ENCODE measurements at places on chromosomes 1 and 21. TPM values are rescaled to one million over a fixed set of nuclear protein-coding genes. Genes with fewer than 3 reads are reported as not detected.

Gene SLC44A5
- 1.6 TPM for total RNA-seq

Gene S100A1
- total RNA-seq = 2.0 TPM

Gene CELA3B
- total RNA-seq = 6.7 TPM

Gene VTCN1
- total RNA-seq = 0.09 TPM

Gene CYP4X1
- 1.4 TPM for total RNA-seq

Gene ANGPTL1
- not detected for total RNA-seq

Gene TLR5
- total RNA-seq = 0.73 TPM

Gene HSD11B1
- total RNA-seq = not detected

Gene SLC22A15
- total RNA-seq = 4.5 TPM

Gene PPM1J
- total RNA-seq = 22.6 TPM

Gene LMOD1
- 1.5 TPM for total RNA-seq

Gene HAO2
- total RNA-seq = 0.53 TPM

- no peak for DNase-seq
These were observed 13.3 kb downstream of the RBBP5 start for GRCh38 chr1:205108464-205108863.

DNA sequence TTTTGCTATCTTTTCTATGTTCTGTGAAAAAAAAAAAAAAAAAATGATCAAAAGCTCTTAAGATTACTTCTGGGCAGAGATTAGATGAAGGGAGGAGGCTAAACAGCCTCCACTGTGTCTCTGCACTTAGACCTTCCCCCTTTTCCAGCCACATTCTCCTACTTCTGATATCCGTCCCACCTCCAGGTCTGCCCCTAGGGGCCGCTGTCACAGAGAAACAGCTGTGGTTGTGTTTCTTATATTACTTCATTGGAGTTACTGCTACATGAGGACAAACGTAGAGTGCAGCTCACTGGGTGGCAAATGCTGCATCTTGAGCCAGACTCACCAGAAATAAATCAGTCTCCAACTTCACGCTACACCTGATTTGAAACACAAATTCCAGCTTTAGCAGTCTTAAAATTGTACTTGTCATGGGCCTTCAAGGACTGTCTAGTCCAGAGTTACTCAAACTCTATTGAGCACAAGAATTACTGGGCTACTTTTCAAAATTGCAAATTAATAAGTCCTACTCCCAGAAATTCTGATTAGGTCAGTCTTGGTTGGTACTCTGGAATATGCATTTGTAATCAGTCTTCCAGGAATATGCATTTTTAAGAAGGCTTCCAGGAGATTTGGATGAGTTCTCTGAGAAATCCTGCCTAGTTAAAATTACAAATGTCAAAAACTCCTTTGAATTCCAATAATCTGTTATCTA lies 125.2 kb upstream of the PTBP2 start:
- peak; percentile 76 for DNase-seq

- no peak for DNase-seq
These were observed 15.9 kb downstream of the S100A10 start for GRCh38 chr1:151977662-151978230.

DNA sequence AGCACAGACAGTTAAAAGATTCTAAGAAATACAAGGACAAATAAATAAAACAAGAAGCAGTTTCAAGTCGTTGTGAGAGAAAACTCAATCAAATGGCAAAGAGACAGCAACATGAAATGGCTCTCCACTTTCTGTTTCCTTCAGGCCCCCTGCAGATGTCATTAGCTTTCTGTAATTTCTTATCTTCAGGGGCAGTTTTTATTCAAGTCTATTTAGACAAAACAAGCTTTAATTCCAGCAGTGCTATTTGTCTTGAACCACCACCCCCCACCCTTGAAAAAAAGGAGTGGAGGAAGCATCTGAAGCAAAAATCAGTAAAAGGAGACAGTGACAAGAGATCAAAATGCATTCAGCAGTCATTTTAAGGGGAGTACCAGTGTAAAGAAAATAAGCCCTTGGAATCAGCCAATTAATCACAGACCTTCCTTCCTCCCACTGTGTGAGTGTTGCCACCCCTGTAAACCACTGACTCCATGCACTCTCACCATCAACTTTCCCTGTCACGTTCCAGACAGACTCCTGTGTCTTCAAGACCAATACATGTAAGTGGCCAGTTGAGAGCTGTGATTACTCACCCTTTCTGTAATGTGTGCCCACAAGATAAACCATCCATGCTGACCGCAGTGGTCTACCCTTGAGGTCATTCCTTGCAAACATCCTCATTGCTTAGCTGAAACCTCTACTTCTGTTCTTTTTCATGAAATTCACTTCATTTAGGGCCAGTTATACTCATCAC lies 136.1 kb upstream of the HOOK1 start:
- no peak for DNase-seq

DNA sequence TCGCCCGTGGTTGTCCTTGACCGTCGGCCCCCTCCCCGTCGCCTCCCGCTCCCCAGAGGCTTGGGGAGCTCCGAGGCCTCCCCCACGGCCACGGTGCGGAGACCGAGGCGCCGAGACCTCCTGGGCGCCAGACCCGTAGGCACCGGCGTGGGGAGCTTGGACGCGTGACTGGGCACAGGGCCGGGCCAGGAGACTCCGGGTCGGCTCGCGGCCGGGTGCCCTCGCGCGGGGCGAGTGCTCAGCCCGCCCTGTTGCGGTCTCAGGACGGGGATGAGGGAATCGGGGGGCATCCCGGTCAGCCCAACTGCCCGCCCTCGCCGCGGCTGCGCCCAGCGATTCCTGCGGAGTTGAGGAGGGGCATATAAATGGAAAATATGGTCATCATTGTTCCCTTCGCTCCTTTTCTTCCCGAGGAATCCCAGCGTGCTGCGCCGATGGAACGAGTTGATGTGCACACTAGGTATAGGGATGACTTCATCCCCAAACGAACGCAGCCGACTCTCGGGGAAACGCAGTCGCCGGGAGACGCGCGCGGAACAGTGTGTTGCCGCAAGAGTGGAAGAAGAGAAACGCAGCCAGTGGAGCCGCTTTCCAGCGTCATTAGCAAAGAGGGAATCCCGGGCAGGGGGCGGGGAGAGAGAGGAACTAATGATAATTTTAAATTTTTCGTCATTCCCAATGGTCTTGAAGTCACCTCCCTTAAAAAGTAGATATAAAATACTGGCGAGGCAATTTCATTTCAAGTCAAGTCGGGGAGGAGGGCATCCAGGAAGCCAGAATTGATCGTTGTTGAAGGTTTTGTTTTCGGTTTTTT lies 747 bp upstream of the ENAH start:
- peak; percentile 56 for DNase-seq

GRCh38 chr1:64933296-64934070 lies 32.9 kb downstream of the JAK1 start:
- no peak for DNase-seq

DNA sequence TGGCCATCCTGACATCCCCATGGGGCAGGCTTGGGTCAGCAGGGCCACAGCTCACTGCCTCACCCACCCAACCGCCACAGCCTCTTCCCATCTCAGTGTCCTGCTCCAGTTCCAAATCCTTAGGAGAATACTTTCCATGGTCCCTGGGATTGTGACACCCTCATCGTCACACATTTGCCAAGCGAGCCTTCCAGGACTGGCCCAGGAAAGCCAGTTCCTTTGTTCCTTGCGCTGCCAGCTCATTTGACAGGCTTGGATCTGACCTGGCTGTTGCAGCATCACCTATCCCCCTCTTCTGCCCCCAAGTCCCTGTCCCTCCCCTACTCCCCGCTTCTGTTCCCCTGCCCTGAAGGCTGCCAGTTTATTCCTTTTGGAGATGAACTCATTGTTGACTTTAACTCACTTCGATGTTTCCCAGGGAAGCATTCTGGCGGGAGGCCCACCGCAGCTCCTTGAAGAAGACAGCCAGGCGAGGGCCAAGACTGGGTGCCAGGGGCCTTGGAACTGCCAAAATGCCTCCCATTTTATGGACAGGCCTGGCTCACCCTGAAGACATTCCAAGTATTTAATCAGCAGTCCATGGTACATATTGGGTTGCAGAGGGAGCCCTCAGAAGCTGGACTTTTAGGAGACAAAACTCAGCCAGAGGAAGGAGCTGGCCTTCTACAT lies 10.2 kb upstream of the GNL2 start:
- no peak for DNase-seq

DNA sequence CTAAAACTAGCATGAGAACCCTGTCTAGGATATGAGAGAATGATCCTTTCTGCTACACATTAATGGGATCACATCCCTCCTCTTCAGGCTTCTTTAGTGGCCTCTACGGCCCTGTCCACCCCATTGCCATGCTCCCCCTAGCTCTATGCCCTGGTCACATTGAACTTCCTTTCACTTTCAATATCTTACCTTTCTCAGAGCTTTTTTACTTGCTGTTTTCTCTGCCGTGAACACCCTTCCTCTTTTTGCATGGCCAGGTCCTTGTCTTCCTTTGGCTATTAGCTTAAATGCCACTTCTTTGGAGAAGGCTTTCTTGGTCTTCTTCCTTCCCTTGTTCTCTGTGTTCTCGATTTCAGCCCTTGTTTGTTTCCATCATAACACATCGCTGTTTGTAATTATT lies 97.4 kb downstream of the GIPC2 start:
- DNase-seq = no peak

GRCh38 chr1:116694524-116694923 lies 27.0 kb upstream of the IGSF3 start:
- no peak for DNase-seq

- no peak for DNase-seq
These were observed 6.6 kb upstream of the PTCH2 start for GRCh38 chr1:44849575-44850132.

DNA sequence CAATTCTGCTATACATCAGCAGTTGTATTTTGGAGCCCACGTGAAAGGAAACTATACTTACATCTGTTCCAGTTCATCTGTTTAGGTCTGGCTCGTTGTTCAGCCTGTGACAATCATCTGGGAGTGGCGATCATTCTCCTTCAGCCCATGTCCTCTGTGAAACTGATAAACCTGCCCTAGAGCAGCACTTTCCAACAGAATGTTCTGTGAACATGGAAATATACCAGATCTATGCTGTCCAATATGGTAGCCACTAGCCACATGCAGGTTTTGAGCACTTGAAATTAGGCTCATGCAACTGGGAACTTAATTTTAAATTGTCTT lies 24.5 kb upstream of the COQ8A start:
- DNase-seq = no peak

- no peak for DNase-seq
These were observed 504 bp downstream of the H6PD start for GRCh38 chr1:9235096-9235459.

DNA sequence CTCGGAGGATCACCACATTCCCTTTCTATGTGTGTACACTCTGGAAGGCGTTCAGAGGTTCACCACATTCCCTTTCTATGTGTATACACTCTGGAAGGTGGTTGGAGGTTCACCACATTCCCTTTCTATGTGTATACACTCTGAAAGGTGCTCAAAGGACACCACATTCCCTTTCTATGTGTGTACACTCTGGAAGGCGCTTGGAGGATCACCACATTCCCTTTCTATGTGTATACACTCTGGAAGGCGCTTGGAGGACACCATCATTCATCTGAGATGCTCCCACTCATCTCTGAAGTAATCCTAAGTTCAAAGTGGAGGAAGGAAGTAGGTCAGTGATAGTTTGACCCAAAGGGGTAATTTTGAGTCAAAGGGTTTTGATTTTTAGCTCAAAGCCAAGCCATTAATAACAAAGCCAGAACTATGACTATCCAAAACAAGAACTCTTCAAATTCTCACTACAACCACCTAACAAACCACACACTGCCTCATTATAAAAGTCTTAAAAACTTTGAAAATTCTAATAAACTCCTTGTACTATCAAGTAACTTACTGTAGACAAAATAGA lies 32.9 kb downstream of the NRIP1 start:
- DNase-seq = no peak

- no peak for DNase-seq
These were observed 563.9 kb upstream of the BEND5 start for GRCh38 chr1:49340576-49340975.

DNA sequence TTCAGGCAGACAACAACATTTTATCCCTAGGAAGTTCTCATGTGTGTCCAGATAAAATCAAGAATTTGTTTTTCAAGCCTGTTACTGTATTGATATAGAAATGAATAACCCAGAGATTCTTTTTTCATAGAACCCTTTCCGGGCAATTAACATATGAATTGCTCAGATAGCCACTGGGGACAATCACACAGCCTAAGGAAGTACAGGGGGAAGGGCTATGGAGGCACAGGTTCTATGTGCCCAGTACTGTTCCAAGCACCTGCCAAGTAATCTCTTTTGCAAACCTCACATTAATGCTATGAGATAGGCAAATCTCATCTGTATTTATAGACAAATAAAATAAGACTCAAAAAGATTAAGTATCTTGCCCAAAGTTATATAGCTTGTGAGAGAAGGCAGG lies 84.9 kb downstream of the NTNG1 start:
- DNase-seq = no peak

DNA sequence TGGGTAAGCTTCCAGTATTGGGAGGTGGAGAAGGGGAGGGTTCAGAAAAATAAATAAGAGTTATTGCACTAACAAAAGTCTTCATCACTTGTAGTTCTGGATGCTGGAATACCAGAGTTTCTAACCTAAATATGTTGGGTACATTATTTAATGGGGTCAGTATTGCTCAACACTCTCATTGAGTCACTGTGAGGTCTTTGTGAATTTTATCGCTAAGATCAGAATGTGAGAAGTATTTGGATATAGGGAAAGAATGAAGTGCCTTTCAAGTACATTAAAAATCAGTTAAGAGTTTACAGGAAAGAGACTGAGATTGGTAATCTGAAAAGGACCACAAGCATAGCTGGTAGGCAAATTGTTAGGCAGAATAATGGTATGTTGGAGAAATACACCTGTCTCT lies 8.8 kb downstream of the SNRPE start:
- DNase-seq = no peak

DNA sequence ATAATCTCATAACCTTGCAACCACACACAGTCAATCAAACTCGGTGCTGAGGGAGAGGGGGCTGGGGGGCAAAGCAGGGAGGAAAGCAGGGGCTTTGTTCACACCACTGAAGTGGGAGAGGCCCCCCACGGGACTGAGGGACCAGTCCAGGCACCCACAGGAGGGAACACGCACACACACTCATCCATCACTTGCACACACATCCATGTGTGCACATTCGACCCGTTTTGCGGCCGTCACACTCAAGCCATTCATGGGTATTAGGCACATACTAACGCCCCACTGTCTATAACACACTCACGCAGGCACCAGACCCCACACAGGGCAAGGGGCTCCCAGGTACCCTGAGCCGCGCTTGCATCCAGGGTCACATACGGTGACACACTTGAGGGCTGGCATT lies 14.0 kb downstream of the EFNA3 start:
- no peak for DNase-seq

Measured in WTC11 (cell line).